ENCODE measurements at places on chromosomes 11 and 22. TPM values are rescaled to one million over a fixed set of nuclear protein-coding genes. Genes with fewer than 3 reads are reported as not detected.
A peak's percentile ranks its signal among the peaks of the same experiment; 100 is the strongest.

DNA sequence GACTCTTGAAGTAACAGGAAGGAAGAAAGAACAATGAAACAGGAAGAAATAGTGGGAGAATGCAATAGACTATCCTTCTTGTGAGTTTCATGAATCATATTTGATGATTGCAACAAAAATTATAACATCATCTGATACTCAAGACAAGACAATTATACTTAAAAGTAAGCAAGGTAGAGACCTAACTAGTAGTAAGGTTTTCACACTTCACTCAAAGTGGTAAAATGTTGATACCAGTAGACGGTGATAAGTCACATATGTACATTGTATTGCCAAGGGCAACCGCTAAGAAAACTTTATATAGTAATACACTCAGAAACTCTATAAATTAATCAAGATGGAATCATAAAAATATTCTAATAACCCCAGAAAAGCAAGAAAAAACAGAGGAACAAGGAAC is 107.8 kb downstream of the CYP2R1 start:
- no peaks in the 10 kb centered on the region for H3K4me1 ChIP-seq
- DNase-seq, result no peak

DNA sequence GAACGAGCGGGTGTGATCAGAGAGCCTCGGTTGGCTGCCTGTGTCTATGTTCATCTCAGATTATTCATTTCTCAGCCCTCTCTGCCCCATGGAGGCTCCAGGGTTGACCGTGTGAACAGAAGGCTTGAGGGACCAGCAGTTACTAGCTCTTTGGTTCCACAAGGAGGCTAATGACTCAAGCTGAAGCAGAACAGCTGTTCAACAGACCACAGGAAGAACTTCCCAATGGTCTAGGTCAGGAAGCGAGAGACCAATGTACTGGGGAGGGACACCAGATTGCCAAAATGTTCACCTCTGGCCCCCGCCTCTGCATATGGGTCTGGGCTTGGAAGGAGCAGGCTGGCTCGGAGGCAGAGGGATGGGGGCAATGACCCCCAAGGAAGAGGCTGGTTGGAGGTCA is 14.7 kb upstream of the PDE2A start:
- H3K4me1 ChIP-seq, result peaks cover 50% of the 10 kb centered on the region
- H3K36me3 ChIP-seq, result peaks cover 82% of the 10 kb centered on the region
- H3K4me3 ChIP-seq, result no peak overlapping the region
- H3K27me3 ChIP-seq, result no peaks in the 10 kb centered on the region

- H3K4me3 ChIP-seq, result no peak overlapping the region
- peaks cover 31% of the 10 kb centered on the region for H3K36me3 ChIP-seq
- no peak overlapping the region for H3K27ac ChIP-seq
- DNase-seq, result peak; percentile 56
- H3K27me3 ChIP-seq, result no peaks in the 10 kb centered on the region
- H3K4me1 ChIP-seq, result peaks cover 27% of the 10 kb centered on the region
These were observed 39.7 kb downstream of the USP35 start for GRCh38 chr11:78228467-78228866.

GRCh38 chr11:9002920-9003572 is 755 bp downstream of the NRIP3 start:
- no peaks in the 10 kb centered on the region for H3K36me3 ChIP-seq
- DNase-seq, result no peak
- H3K27ac ChIP-seq, result peak overlapping the region; percentile 43
- H3K4me1 ChIP-seq, result peaks cover 18% of the 10 kb centered on the region

DNA sequence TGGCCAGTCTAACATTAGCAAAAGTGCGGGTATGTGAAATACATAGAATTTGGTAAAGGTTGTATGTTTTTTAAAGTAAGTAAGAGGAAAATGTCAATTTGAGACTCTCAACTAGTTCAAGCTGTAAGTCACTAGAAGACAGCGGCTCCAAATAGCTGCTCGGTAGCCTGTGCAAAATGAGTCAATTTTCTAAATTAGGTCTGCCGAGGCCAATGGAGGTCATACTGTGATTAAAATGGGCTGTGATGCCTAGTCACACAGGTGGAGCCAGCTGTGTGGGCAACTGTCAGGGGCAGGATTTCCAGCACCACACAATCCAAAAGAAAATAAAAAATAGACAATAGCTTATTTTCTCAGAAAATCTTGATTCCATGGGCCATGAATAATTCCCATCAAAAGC is 32.3 kb downstream of the KCNA4 start:
- peaks cover 21% of the 10 kb centered on the region for H3K4me1 ChIP-seq
- H3K4me3 ChIP-seq, result no peak overlapping the region
- DNase-seq, result no peak
- no peaks in the 10 kb centered on the region for H3K27me3 ChIP-seq
- no peaks in the 10 kb centered on the region for H3K36me3 ChIP-seq

- H3K4me3 ChIP-seq, result no peak overlapping the region
- no peak for DNase-seq
- no peak overlapping the region for H3K27ac ChIP-seq
- no peaks in the 10 kb centered on the region for H3K4me1 ChIP-seq
- H3K27me3 ChIP-seq, result no peaks in the 10 kb centered on the region
These were observed 37.1 kb upstream of the MMP12 start for GRCh38 chr11:102911758-102912481.

DNA sequence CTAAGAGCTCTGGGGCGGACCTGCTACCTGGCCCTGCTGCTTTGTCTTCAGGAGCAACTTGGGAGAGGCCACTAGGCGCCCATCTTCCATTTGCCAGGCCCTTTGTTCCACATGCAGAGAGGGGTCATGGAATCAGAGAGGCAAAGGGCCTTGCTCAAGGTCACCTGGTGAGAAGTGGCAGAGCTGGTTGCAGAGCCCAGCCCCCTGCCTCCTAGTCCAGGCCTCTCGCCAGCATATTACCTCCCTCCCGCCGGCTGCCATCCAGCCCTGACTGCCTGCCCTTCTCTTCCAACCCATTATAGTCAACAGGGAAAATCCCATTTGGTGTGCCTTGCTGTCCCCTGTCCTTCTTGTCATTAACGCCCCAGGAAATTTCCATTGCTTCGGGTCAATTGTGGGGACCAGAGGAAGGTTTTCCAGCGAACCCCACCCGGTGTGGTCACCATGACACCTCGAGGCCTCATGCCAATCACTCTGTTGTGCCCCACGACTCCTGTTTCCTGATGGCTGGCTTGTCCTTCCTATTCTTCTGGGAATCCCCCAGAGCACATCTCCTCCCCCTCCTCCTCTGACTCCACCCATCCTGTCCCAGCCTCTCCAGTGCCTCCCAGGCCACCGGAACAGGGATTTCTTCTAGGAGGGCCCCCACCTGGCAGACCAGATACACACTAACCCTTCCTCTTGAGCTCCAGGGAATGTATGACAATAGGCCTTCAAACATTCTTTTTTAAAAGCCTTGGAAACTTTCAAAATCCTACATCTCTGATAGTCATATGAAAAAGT is 77.0 kb downstream of the NECTIN1 start:
- no peaks in the 10 kb centered on the region for H3K27me3 ChIP-seq
- H3K4me1 ChIP-seq, result no peaks in the 10 kb centered on the region
- no peak overlapping the region for H3K4me3 ChIP-seq
- no peak overlapping the region for H3K27ac ChIP-seq
- no peaks in the 10 kb centered on the region for H3K36me3 ChIP-seq

- DNase-seq, result no peak
- no peaks in the 10 kb centered on the region for H3K27me3 ChIP-seq
- no peak overlapping the region for H3K27ac ChIP-seq
- no peaks in the 10 kb centered on the region for H3K36me3 ChIP-seq
These were observed 6.1 kb downstream of the OR6M1 start for GRCh38 chr11:123800036-123800435.

DNA sequence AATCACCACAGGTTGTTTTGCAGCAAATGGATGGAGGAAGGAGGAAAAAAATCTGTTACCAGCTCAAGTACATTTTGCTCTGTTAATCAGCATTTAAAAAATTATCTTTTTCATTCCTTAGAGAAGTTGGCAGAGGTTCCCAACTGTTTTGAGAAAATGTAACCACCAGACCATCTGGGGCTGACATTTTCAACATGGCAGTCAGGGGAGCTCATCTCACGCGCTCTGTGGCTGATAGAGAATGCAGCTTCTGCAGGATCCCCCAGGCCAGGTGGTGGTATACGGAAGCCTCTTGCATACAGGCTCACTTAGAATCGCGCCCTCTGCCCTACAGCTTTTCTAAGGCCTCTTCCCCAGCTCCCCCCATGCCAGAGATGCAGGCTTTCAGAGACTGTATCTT is 68.0 kb upstream of the OPCML start:
- no peaks in the 10 kb centered on the region for H3K4me1 ChIP-seq
- no peak overlapping the region for H3K27ac ChIP-seq
- H3K36me3 ChIP-seq, result no peaks in the 10 kb centered on the region

DNA sequence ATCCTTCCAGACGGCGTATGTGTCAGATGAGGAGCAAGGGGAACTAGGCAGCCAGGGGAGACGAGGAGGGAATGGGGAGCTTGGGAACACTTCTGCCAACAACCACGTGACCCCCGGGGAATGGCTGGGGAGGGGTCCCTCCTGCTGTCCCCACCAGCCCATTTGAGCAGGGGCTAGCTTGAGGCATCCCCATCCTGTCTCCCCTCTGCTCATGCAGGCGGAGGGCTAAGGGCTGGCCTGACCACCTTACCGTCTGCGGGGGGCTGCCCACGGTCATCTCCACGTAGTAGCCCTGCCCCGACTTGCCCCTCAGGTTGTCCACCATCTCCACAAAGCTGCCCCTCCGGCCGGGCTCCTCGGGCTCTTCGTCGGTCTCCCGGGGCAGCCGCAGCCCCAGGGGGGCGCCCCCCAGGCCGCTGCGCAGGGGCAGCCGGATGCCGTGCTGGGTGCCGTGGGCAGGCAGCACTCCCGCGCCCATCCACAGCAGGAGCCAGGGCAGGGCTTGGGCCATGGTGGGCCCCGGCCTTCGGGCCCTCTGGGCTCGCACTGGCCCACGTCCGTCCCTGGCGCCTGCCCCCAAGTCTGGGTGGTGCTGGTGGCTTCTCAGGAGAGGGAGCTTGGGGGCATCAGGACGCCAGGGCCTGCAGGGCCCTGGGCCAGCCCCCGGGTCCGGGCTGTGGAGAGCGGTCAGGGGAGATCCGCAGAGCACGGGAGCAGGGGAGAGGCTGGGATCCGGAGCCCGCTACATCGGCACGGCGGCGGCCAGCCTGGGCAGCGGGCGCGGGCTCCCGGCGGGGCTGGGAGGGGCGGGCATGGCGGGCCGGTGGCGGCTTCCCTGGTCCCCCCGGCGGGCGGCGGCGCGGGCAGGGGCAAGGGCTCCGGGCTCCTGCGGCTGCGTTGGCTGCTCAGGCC is 515 bp downstream of the BACE1 start:
- peaks cover 26% of the 10 kb centered on the region for H3K4me1 ChIP-seq
- H3K36me3 ChIP-seq, result no peaks in the 10 kb centered on the region

DNA sequence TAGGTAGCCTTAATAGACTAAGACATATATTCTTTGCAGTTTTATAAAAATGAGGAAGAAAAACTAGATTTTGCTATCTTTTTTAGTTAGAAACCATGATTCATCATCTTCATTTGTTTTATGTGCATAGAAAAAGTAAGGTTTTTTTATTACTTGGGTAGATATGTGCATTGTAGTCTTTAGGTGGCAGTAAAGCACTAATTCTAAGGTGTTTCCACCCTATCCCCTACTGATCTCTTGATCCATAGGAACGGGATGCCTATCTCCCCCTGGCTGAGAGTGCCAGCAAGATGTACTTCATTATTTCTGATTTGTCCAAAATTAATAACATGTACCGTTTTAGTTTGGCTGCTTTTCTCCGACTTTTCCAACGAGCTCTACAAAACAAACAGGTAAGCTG is 148.1 kb downstream of the DYNC2H1 start:
- no peaks in the 10 kb centered on the region for H3K4me1 ChIP-seq
- DNase-seq, result no peak
- peaks cover 12% of the 10 kb centered on the region for H3K36me3 ChIP-seq
- no peak overlapping the region for H3K4me3 ChIP-seq
- H3K27ac ChIP-seq, result no peak overlapping the region
- no peaks in the 10 kb centered on the region for H3K27me3 ChIP-seq

GRCh38 chr11:125999234-125999880 is 53.5 kb downstream of the VSIG10L2 start:
- DNase-seq, result no peak
- no peaks in the 10 kb centered on the region for H3K27me3 ChIP-seq
- H3K4me3 ChIP-seq, result no peak overlapping the region
- peaks cover 4% of the 10 kb centered on the region for H3K36me3 ChIP-seq
- H3K27ac ChIP-seq, result no peak overlapping the region
- H3K4me1 ChIP-seq, result no peaks in the 10 kb centered on the region

DNA sequence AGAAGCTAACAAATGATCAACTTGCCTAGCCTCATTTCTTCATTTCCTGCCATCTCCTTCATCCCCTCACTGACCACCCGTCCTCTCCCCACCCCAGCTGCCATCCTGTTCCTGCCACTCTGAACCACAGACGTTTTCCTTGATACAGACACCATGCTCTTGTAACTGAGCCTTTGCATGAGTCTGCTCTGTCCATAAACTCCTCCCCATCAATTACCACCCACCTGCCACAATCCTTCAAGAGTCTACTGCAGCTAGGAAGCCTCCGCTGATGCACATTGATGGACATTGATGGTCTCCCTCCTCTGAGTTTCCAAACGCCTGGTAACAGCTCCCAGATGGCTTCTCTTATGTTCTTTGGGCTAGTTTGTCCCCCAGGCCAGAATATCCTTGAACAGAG is 193.8 kb downstream of the DBX1 start:
- no peak overlapping the region for H3K4me3 ChIP-seq
- H3K36me3 ChIP-seq, result no peaks in the 10 kb centered on the region
- no peak for DNase-seq
- H3K27me3 ChIP-seq, result no peaks in the 10 kb centered on the region

DNA sequence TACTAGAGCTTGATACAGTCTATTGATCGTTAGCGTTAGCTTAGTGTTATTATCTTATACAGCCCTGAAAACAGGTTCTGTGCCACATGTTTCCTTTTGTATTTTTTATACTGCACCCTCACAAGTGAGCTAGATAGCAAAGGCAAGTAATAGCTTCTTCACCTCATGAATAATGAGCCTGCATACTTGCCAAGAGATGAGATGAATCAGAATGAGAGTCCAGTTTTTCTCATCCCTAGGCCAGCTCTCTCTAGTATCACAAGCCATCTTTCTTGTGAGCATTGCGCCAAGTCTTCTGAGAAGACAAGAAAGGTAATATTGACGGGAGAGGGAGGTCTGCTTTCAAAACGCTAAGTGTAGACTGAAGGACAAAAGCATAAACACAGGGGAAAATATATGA is 8.7 kb upstream of the CARD18 start:
- no peak overlapping the region for H3K4me3 ChIP-seq
- no peak for DNase-seq
- no peaks in the 10 kb centered on the region for H3K36me3 ChIP-seq
- H3K27me3 ChIP-seq, result no peaks in the 10 kb centered on the region
- no peaks in the 10 kb centered on the region for H3K4me1 ChIP-seq

GRCh38 chr22:37065180-37065579 is 13.6 kb downstream of the KCTD17 start:
- H3K27me3 ChIP-seq, result no peaks in the 10 kb centered on the region
- no peaks in the 10 kb centered on the region for H3K4me1 ChIP-seq
- no peak overlapping the region for H3K4me3 ChIP-seq
- peaks cover 10% of the 10 kb centered on the region for H3K36me3 ChIP-seq
- H3K27ac ChIP-seq, result no peak overlapping the region

Gene NPTXR
- total RNA-seq, result 18.0 TPM

Gene WT1
- total RNA-seq, result 10.6 TPM

Gene SCN3B
- 0.31 TPM for total RNA-seq

Gene TIRAP
- 7.4 TPM for total RNA-seq

Gene FAM180B
- total RNA-seq, result 0.89 TPM

All from right atrium auricular region (tissue), 2 donors.